Stimulated activated CD8-positive, alpha-beta memory T cell treated with anti-CD3 and anti-CD28 coated beads, Interleukin-4, amount 100 ng/mL, for 1 hour (primary cell): ENCODE measurements at places on chromosomes 1 and 21.

DNA sequence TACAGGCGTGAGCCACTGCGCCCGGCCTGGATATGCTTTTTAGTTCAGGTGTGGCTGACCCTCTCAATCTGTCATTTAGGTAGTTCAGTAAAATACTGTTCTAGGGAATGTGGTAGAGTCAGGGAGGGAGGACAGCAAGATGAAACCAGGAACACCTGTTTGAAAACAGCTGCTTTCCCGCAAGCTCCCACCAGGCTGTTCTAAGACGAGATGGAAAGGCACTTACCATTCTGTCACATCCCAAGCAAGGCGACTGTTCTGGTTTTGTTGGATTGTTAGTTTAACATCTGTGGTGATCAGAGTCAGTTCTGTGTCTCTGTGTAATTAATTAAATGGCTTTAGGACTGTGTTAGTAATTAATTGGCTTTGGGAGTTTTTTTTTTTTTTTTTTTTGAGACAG lies 2.9 kb downstream of the CHAF1B start:
- no peak for DNase-seq

- no peak for DNase-seq
Observed at GRCh38 chr21:46655230-46655629, 19.8 kb downstream of the PRMT2 start.

- no peak for DNase-seq
Observed at GRCh38 chr21:36976882-36977651, 10.6 kb upstream of the HLCS start.

- no peak for DNase-seq
Observed at GRCh38 chr1:161267321-161267720, 8.8 kb downstream of the PCP4L1 start.

GRCh38 chr21:37368541-37369279 lies 2.1 kb downstream of the DYRK1A start:
- no peak for DNase-seq

GRCh38 chr21:45557616-45558043 lies 15.4 kb upstream of the SLC19A1 start:
- DNase-seq = no peak

- no peak for DNase-seq
Observed at GRCh38 chr1:15080328-15081007, 73.1 kb upstream of the TMEM51 start.

DNA sequence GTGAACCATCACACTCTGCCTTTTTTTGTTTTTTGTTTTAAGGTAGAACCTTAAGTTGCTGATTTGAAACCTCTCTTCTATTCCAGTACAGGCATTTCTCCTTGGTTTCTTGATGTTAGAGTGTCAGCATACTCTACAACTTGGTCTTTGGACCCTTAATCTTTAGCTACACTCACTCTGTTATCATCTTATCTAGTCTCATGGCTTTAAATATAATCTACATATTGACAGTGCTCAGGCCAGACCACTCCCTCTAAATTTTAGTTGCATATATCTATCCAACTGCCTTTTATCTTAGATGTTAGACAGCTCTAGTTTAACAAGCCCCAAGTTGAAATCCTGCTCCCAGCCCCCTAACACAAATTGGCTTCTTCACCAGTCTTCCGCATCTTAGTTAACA lies 22.1 kb downstream of the NME7 start:
- no peak for DNase-seq

GRCh38 chr21:44931137-44931500 lies 8.7 kb upstream of the SLX9 start:
- DNase-seq = no peak

- no peak for DNase-seq
Observed at GRCh38 chr1:181394766-181395165, 88.6 kb upstream of the CACNA1E start.

DNA sequence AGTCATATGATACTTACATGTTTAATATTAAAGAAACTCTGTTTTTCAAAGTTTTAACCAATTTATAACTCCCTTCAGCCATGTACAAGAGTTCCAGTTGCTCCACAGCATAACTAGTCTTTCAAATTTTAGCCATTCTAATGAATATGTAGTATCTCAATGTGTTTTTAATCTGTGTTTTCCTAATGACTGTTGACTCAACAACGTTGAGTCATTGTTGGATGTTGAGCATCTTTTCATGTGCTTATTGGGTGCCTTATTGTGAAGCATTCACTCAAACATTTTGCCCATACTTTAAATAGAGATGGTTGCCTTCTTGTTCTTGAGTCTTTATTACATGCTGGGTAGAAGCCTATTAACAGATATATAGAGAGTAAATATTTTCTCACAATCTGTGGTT lies 240.2 kb upstream of the LYPLAL1 start:
- no peak for DNase-seq

DNA sequence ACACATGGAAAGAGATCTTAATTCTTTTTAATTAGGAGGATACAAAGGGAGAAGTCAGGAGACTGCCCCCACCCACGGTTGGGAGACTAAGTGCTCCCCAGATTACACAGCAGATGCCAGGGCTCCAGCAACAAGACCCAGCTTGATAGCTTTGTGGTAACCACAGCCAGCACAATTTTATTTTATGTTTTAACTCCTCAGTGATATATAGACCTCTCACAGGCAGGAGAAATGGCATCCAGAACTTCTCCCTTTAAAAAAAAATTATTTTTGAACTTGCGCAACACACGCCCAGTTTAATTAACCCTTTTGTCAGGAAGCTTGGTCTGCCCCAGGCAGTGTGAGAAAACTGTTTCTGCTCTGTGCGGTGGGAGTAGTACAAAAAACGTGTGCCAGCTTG lies 62.6 kb upstream of the ACOT11 start:
- no peak for DNase-seq

DNA sequence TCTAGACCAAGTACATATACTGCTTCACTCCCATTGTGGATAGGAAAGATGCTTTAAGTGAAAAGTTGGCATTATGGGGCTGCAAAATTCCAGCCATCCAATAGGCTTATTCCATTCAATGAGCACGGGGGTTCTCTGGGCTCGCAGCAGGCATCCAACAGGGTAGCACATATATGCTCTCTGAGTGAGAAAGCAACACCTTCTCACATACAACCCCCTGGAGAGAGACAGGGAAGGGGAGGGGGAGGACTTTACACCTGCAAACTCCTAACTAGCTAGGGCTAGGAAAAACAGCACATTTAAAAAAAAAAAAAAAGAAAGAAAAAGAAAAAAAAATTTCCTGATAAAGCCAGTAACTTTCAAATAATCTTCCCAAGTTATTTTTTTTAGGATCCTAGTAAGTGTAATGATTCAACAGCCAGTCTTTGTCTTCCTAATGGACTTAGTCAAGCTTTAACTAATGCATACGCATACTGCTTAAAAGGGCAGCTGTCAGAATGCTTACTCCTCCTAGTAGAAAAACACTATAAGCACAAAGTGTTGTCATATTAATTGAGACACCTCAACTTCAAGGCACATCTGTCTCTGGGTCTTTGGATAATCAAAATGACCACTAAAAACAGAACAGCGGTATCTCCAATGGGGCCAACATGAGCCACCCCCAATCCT lies 18.7 kb downstream of the PSMB2 start:
- DNase-seq = no peak

GRCh38 chr1:17933971-17934370 lies 173.6 kb upstream of the IGSF21 start:
- DNase-seq = no peak

DNA sequence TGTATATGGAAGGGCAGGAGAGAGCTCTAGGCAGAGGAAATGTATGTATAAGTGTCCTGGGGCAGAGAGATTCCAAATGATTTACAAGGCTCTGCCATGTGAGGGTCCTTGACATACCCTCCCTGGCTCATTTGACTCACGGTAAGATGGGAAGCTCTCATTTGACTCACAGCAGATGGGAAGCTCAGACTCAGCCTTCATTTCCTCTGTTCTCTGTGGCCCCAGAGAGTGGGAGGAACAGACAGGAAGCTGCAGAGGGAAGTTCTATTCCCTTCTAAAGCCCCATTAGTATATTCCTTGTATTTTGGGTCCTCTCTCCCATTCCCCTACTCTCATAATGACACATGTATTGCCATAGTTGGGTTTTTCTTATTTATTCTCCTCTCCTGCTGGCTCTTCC lies 44.9 kb downstream of the FOXD2 start:
- DNase-seq = no peak

DNA sequence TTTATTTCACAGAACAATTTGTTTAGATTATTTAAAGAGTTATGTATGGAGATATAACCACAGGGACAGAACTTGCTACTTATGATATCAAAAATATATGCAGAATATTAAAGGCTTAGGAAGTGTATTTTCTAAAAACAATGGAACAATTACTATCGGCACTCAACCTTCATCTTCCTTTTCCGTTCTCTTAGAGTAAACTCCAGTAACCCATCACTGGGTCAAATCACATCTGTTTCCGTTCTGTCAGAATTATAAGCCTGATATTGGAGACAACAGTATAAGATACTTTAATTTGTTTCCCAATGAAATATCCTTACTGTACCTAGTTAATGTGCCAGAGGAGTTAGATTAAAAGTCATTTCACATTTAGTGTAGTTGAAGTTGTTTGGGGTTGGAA lies 32.2 kb downstream of the DTL start:
- DNase-seq = no peak
